Vagina (tissue), 2 donors: ENCODE measurements at places on chromosomes 6 and 20.

- DNase-seq, result no peak
Measured at GRCh38 chr6:12371151-12371550, 81.0 kb downstream of the EDN1 start.

- no peak for DNase-seq
Measured at GRCh38 chr6:32680055-32680454, 13.6 kb upstream of the HLA-DQB1 start.

- DNase-seq, result no peak
Measured at GRCh38 chr6:125194941-125195340, 41.4 kb downstream of the TPD52L1 start.

DNA sequence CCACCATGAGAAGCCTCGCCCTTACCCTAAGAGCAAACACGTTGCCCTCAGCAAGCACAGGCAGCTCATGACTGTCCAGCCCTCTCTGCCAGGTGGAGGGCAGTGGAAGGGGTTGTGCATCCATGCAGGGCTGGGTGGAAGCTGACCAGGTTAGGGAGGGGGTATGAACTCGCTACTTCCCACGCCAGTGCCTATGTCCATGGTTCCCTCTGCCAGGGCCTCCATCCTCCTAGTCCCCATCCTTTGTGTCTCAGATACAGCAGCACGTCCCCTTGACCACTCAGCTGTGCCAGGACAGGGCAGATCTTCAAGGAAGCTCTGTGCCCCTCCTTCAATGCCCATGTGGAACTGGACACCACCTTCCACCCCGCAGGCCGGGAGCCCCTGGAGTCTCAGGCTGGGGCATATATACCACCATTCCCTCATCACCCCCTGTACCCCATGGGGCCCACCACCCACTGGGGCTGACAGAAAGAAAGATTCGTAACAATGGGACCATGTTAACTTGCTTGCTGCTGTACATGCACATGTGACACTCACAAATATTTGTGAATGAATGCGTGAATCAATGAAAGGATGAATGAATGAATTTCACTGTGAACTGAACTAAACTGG, 90.7 kb downstream of the ANKRD60 start:
- DNase-seq, result peak; percentile 85

DNA sequence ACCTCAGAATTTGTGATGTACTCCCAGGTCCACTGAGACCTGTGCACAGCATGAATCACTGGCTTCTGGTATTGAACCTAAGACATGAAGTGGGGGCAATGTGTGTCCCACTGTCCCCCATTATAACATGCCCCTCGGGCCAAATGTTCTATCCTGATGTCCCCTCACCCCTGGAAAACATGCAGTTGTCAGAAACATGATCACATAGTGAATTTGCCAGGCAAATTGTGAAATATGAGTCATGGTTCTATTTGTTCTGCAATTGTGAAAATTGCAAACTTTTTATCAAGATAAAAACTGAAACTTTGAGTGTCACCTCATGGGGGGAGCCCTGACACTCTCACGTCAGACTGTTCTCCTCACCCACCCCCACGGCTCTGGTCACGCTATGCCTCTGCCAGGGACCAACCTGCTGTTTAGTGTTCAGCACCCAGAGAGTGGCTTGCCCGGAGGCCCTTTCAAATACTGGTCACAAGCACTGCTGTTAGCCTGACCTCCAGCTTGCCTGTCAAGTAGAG, 305.3 kb downstream of the CLIC5 start:
- DNase-seq, result peak; percentile 65

DNA sequence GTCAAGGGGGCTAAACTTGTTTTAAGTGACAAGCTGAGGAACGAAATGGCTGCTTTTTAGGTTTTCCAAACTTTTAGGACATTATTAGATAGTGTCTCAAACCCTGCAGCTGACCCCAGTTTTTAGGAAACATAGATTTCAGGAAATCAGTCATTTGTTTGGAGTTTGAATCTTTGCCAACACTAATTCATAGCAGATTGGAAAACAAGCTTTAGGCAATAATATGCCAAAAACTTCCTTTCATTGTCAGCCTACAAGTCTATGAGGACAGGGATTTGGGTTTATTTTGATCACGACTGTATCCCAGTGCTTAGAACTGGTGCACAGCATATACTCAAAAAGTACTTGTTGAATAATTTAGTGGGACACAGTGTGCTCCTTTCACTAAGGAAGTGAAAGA, 123.2 kb downstream of the TINAG start:
- no peak for DNase-seq

- no peak for DNase-seq
Measured at GRCh38 chr6:117157448-117157847, 107.9 kb upstream of the VGLL2 start.

GRCh38 chr6:139156102-139156501, 21.2 kb downstream of the HECA start:
- no peak for DNase-seq

DNA sequence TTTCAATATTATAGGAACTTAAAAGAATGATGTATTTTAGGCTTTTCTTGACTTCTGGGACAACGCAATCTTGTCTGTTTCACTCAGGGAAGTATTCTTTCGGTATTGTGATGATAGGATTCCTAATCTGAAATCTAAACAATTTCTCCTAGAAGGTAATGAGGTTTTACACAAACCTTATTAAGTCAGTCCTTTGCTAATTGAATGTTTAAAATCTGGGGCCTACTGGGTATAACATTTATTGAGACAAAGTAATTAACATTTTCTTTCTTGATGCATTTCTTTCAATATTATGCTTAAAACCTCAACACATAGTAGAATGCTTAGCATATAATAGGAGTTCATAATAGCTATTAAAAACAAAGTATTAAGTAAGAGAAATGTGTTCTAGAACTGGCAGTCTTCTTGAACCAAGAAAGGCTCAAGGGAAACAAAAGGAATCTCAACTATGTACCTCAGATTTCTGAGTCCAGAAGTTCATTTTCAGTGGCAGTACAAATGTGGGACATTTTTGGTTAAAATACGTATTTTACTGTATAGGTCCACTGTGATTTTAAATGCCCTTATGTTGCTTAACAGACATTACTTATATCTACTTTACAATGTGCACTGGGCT, 121.4 kb upstream of the BMP2 start:
- DNase-seq, result no peak

- DNase-seq, result no peak
Measured at GRCh38 chr6:69988458-69989126, 122.2 kb downstream of the COL19A1 start.

GRCh38 chr6:75167851-75168250, 38.0 kb downstream of the COL12A1 start:
- no peak for DNase-seq

DNA sequence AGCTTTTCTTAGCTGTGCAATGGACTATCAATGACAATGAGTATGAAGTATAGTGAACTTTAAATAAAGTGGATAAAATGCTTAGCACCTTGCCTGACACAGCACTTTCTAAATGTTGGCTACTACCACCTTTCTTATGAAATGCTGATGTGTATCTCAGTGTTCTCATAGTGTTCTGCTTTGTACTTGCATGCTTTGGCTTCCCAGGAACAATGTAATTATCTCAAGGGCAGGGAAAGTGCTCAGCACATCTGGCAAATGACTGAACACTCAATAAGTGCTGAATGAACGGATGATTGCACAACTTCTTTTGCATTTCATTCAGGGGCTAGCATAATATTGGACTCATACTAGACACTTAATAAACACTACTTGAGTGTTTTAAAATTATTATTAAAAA, 28.2 kb upstream of the NOX3 start:
- no peak for DNase-seq

GRCh38 chr20:37521061-37521771, at the start of gene NNAT:
NNAT (plus strand) TSS chr20:37521250; CDS start chr20:37521332, 82 bp downstream.
- no peak for DNase-seq
